ENCODE measurements at places on chromosomes 3 and 15.

DNA sequence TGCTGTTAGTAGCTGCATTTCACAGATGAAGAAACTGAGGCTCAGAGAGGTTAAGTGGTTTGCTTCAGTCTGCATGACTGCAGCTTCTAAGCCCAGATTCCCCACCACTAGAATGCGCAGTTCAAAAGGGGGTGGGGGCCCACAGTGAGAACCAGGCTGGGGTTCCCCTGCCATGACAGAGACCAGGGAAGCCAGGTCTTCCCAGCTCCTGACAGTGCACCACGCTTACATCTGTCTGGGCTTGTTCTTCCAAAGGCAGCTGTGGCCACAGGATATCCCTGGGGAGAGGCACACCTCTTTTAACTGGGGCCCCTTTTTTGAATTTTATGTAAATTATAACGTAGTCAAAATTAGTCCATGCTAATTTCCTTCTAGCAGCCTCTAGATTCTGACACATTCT, 5.3 kb downstream of the PLEKHO2 start:
- no peak for DNase-seq

DNA sequence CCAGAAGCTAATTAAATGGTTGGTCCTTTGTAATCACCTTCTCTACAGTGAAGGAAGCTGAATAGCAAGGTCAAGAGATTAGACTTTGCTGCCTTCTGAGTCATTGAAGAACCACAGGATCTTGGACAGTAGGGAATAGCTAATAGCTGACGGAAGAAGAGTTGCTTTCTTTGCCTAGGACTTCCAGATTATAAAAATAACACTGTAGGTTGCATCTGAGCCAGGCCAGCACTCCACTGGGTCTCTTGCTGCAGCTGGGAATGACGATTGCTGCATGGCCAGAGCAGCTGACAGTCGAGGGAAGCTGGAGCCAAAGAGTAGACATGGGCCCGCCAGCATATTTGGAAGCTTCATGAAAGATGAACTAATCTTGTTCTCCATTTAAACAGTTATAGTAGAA, 81.5 kb upstream of the KCNMB2 start:
- DNase-seq, result no peak

DNA sequence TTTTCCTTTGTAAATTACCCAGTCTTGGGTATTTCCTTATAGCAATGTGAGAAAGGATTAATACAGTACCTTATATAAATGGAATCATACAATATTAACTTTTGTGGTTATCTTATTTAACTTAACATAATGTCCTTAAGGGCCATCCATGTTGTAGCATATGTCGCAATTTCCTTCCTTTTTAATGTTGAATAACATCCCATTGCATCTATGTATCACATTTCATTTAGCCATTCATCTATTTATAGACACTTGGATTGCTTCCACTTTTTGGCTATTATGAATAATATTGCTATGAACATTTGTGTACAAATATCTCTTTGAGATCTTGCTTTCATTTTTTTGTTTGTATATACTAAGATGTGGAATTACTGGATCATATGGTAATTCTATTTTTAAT, 342.2 kb downstream of the PDCD6IP start:
- DNase-seq, result no peak

GRCh38 chr3:22366781-22367180, 615.8 kb upstream of the ZNF385D start:
- DNase-seq, result no peak

- DNase-seq, result no peak
These were observed 40.5 kb upstream of the GYG1 start for GRCh38 chr3:148950806-148951205.

DNA sequence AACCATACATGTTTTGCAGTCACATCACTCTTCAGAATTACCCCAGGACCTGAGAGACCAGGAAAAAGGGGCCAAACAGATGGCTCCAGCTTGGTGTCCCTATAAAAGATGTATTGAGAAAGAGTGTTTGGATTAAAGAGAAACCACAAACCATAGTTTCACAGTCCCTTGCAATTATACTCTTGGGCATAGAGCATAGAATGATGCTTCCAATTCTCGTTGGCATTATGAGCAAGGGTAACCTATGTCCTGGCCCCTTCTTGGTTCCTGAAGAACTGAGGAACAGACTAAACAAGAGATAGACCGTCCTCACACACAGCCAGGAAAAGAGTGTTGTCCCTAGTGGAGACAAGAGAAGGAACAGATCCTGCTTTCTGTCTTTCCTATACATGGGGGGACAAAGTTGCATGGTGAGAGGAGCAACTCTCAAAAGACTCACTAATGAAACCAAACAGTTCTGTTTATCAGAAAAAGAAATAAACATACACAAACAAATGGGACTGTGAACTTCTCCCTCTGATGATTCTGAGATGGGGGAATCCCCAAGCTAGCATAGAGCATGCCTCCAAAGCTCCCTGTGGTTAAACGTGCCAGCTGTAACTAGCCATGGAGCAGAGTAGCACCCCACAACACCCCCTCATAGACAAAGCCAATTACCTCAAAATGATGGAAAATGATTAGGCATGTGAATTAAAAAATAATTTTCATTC, 908.6 kb downstream of the NTRK3 start:
- no peak for DNase-seq

- DNase-seq, result peak; percentile 71
These were observed at the start of gene ENTPD3 for GRCh38 chr3:40387001-40387894. Gene ENTPD3, plus strand, starts transcription at chr3:40387184. Its CDS starts 874 bp downstream, at chr3:40388058.

GRCh38 chr3:52001443-52001974, 5.8 kb upstream of the RPL29 start:
- peak; percentile 96 for DNase-seq

- no peak for DNase-seq
These were observed 64.8 kb downstream of the MAP2K5 start for GRCh38 chr15:67607329-67607728.

DNA sequence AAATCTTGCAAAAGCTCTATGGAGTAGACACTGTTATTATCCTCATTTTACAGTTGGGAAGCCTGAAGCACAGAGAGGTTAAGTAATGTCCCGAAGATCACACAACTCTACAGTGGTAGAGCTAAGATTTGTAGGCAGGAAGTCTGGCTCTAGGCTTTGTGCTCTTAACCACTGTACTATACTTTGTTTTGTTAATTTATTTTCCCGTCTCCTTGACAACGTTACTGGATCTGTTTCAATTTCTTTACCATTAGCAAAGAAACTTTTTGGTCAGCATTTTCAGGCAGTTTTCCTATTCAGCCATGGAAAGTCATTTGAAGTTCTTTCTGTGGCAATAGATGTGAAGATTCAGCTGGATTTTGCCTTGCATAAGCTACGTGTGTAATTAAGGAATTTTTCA, 51.7 kb downstream of the OTOL1 start:
- DNase-seq, result no peak

- no peak for DNase-seq
These were observed 261.0 kb downstream of the PYDC2 start for GRCh38 chr3:191721990-191722389.

DNA sequence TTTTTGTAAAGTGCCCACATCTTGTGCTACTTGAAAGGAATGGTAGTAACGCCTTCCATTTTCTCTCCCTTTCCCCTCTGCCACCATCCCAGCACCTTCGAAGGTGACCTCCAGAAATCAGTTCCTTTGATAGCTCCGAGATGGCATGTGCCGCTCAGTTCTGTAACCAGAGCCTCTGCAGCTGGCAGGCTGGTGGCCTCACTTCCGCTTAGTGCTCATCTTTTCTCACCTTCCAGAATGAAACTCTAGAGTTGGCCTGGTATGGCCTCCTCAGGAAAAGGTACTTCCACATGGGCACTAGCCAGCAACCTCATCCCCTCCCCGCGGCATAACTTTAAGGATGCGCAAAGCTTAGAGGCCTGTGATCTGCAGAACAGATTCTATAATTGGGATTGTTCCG, 38.8 kb downstream of the ETV5 start:
- DNase-seq, result no peak

DNA sequence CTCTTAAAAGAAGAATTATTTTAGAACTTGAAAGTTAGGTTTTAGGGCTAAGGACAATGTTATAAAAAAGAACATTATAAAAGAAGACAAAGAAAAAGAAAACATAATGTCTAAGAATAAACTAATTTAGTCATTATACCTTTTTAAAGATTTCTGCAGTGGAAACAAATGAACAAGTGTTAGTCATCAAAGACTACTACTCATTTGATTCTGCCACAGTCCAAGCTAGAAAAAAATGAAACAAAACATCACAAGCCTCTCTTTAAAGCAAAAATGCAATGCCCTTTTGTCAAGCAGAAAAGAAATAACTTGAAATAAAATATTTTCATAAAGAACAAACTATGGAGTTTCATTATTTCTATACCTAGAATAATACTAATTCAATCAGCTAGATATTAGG, 102.0 kb downstream of the TBC1D5 start:
- no peak for DNase-seq

- DNase-seq, result no peak
These were observed 64.3 kb downstream of the SLC12A8 start for GRCh38 chr3:125148016-125148812.

- DNase-seq, result no peak
These were observed 11.0 kb upstream of the IQCF5 start for GRCh38 chr3:51886447-51886846.

DNA sequence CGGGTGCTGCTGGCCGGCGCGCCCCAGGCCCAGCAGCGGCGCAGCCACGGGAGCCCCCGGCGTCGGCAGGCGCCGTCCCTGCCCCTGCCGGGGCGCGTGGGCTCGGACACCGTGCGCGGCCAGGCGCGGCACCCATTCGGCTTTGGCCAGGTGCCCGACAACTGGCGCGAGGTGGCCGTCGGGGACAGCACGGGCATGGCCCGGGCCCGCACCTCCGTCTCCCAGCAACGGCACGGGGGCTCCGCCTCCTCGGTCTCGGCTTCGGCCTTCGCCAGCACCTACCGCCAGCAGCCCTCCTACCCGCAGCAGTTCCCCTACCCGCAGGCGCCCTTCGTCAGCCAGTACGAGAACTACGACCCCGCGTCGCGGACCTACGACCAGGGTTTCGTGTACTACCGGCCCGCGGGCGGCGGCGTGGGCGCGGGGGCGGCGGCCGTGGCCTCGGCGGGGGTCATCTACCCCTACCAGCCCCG, 777 bp downstream of the LOXL1 start:
- DNase-seq, result no peak

GRCh38 chr3:50154840-50155490, at the start of gene SEMA3F:
Gene SEMA3F, plus strand, starts transcription at chr3:50155324. Its CDS starts 4,299 bp downstream, at chr3:50159623.
- DNase-seq, result no peak

DNA sequence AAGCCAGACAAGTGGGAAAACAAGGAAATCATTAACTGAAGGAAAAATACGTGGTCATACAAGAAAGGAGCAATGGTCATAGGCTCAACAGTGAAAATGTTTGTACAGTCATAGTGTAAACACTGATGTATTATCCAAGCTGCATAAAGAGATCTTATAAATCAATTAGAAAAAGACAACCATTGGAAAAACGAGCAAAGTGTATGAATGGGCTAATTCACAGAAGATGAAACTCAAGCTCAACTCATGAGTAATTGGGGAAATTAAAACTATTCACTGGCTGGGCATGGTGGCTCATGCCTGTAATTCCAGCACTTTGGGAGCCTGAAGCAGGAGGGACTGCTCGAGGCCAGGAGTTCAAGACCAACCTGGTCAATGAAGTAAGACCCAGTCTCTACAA, 6.4 kb upstream of the IGF2BP2 start:
- DNase-seq, result no peak

- no peak for DNase-seq
These were observed 7.1 kb downstream of the CHD2 start for GRCh38 chr15:92907229-92907628.

GRCh38 chr3:171586274-171586673, 126.1 kb upstream of the TNIK start:
- no peak for DNase-seq

- DNase-seq, result no peak
These were observed 62.4 kb upstream of the PYDC2 start for GRCh38 chr3:191398607-191399006.

GRCh38 chr3:183158551-183159006, 4.0 kb downstream of the LAMP3 start:
- peak; percentile 82 for DNase-seq

DNA sequence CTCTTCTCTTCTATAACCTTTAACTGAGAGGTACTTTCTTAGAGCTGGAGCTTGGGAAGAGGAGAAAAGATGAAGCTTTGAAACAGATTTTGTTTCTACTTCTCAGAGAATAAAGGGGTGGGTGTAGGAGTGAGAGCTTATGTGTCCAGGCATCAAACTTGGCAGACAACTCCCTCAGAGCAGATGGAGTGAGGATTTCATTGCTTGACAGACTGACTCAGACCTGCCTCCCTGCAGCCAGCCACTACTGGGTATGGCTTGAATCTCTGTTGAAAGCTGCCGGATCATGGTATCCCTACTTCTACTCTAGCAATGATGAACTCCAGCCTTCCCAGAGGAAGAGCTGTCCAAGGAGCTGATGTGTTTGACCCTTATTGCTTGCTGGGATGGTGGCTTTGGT, 36.7 kb downstream of the SYN2 start:
- no peak for DNase-seq

DNA sequence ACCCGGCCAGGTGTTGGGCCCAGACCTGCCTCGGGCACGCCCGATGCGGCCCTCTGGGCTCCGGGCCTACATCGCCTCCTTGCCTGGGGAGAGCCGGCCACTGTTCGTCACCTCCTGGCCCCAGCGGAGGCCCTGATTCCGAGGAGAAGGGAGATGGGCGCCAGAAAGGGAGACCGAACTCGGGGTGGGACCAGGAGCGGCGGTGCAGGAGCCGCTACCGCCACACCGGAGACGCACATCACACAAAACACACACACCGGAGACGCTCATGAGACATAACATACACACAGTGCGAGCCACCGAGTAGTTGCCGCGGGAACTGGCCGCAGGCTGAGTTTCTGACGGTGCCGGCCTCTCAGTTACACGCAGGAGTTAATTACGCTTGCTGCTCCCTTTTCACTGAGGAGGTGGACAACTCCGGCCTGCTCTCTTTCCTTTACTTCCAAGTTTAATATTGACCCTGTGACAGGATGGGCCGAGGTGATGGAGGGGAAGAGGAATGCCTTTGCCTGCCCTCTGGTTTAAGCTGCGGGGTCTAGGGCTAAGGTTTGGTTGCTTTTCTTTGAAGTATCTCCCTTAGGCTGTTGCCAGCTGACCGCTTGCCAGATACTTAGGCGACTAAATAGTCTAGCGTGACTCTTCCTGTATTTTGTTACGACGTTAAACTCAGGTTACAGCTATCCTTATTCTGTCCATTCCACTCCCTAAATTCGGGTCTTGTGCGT, 570 bp downstream of the PCNP start:
- peak; percentile 87 for DNase-seq

DNA sequence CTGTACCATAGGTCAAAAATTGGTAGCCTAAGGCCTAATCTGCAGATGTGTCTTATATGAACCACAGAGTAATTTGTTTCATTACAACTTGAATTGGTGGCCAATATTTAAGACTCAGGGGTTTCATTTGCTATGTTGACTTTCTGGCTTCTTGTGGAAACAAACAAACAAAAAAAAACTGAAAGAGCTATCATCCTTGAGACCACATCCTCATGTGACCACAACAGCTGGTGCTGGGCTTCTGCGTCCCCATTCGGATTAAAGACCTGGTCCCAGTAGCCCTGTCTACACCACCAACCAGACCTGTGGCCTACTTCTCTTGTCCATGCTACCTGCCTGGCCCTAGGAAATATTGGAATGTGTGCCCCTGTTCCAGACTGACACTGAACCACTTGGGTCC, 61.7 kb downstream of the STRIT1 start:
- DNase-seq, result no peak

- DNase-seq, result no peak
These were observed 85.7 kb upstream of the XCR1 start for GRCh38 chr3:46112984-46113383.

Measured in activated CD8-positive, alpha-beta memory T cell treated with anti-CD3 and anti-CD28 coated beads for 24 hours (primary cell).